Skeletal muscle cell (primary cell): ENCODE measurements at places on chromosomes 11 and 22.

GRCh38 chr22:39661842-39662685, 91.5 kb downstream of the CACNA1I start:
- no peak for DNase-seq

GRCh38 chr11:70111269-70112016, 33.3 kb downstream of the ANO1 start:
- DNase-seq: no peak

DNA sequence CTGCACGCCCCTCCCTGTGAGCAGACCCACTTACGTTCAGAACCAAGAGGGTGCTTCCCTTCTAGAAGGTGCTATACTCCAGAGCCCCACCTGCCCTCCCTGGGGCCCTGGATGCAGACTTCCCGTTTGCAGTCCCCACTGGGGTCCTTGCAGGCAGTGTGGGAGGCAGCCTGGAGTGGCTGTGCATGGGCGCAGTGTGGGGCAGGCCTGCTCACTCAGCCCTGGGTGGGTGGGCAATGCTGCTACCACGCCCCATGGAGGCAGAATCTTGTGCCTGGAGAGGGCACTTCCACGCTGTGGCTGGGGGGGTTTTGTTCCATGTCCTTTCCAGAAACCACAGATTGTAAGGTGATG, 116.2 kb downstream of the KCNQ1OT1 start:
- DNase-seq: no peak

GRCh38 chr11:118341815-118342489, 553 bp downstream of the CD3D start:
- no peak for DNase-seq

DNA sequence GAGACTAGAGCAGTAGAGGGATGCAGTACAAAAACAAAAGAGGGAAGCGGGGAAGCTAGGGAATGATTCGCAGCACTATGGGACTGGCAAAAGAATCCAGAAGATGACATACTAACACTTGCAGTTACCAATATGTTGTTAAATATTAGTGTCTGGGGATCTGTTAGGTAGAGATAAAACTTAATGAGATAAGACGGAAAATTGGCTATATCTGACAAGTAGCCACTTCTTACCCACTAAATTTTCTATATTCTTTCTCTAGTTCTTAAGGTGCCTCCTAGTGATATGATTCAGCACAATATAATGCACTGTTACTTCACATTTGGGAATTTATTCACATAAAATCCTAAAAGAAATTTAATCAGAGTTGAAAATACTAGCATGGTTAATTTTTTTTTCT, 30.8 kb downstream of the CCDC90B start:
- DNase-seq: no peak

- DNase-seq: no peak
These were observed 126.3 kb downstream of the LUZP2 start for GRCh38 chr11:24623121-24623520.

DNA sequence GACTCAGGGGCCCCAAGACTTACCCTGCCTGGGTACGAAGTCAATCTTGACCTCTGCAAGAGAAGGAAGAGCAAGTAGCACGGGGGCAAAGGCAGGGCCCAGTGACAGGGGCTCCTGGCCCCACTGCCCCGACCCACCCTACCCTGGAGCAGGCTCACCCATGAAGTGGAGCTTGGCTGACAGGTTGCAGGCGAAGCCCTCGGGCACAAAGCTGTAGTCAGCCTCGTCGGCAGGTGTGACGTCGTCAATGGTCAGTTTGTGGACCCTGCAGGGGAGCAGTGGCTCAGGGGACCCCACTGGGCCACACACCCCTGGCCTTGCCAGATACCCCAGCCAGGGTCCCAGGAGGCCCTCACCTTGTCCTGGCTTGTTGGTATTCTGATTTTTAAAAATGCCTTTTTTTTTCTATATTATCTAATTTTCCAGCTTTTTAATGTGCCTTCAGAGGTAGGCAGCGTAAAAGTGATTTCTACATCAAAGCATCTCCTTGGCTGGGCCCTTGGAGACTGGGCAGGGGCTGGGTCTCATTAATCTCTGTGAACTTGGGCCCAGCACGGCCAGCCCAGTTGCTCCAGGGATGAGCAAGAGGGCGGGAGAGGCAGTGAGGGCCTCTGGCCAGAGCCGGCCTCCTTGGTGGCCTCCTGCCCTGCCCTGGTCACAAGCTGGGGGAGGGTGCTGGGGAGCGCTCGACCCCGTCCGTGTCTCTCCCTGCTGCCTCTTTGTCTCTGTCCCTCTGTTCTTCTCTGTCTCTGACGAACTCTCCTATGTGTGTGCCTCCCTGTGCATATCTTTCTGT, 11.3 kb downstream of the MYBPC3 start:
- DNase-seq: no peak

GRCh38 chr11:2134022-2135010, 4.9 kb downstream of the IGF2 start:
- DNase-seq: no peak
